ENCODE measurements at places on chromosomes 5 and 9.

DNA sequence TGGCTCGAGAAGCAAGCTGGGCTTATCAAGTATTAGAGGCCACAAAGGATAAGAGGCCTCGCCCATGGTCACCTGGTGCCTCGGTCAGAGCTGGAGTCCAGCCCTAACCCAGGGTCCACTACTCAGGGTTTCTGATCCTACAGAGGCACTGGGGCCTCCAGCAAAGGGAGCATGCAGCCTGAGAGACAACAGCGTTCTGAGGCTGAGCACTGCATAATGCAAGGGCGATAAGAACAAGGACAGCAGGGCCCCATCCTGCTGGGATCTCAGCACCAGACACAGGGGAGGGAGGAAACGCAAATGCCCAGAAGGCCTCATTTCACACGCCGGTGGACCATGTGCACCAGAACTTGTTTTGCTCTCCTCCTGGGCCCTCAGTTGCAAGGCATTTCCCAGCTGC lies 63.0 kb downstream of the C5orf15 start:
- DNase-seq = no peak

GRCh38 chr5:172666251-172666650 lies 25.2 kb downstream of the NEURL1B start:
- no peak for DNase-seq

- DNase-seq = no peak
Measured at GRCh38 chr5:178940569-178941360, at the start of gene ZNF454. Gene ZNF454, plus strand, starts transcription at chr5:178941198. Its CDS starts 1,594 bp downstream, at chr5:178942792.

GRCh38 chr9:98375138-98375726 lies 119.8 kb upstream of the TBC1D2 start:
- no peak for DNase-seq

GRCh38 chr5:143226872-143227271 lies 176.6 kb downstream of the NR3C1 start:
- DNase-seq = no peak

DNA sequence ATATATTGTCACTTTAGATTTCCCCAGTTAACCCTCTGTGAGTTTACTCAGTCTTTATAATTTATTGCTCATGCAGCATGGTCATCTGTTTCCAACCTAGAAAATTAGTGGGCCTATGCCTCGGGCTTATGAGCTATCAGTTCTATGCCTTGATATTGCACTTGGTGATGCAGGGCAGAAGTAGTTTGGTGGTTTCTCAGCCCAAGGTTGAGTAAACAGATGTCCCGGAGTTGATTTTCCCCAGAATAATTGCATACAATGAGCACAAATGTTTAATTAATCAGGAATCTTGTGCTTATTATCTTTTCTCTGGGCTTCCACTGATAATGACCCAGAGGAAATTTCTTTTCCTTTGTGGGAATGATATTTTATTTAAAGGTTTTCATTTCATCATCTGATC lies 474.0 kb downstream of the CCDC171 start:
- DNase-seq = no peak

DNA sequence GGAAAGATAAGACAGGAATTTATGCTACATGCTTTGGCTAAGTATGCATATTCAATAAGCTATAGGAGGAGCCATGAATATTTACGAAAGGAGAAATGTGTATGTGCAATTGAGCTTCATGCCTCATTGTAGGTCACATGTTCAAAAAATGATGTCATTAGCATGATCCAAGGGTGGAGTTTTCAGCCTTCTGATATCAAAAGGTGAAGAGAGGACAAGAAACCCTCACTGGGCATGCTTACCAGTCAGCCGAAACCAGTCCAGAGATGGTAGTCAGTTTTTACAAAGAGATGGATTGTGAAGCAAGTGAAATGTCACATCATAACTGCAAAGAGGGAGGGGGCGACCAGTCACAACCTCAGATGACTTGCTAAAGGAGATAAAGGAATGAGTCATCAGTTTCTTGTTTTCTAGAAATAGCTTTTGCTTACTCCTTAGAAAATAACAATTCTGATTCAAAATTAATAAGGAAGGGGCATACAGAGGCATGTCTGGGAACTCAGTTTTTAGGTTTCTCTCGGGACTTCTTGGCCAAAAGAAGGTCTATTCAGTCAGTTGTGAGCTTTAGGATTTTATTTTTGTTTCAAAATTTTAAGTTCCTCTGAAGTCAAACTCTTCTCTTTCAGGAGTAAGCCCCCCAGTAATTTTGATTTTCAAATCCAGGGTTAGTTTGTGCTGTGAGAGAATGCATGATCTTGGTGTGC lies 1067.8 kb upstream of the EDIL3 start:
- no peak for DNase-seq

GRCh38 chr5:77935506-77936364 lies 159.6 kb upstream of the TBCA start:
- DNase-seq = peak; percentile 20

Measured in activated T-cell treated with anti-CD3 and anti-CD28 coated beads, Interleukin-2, amount 50 U/mL, for 1 hour (primary cell).